ENCODE measurements at places on chromosomes 12 and 14. TPM values are rescaled to one million over a fixed set of nuclear protein-coding genes. Genes with fewer than 3 reads are reported as not detected.

The VTI1B gene
- total RNA-seq: 80.1 TPM

- DNase-seq: no peak
Measured at GRCh38 chr12:121769831-121770301, 23.6 kb downstream of the RHOF start.

The KRT5 gene
- not detected for total RNA-seq

The IFI27L2 gene
- total RNA-seq: 19.3 TPM

DNA sequence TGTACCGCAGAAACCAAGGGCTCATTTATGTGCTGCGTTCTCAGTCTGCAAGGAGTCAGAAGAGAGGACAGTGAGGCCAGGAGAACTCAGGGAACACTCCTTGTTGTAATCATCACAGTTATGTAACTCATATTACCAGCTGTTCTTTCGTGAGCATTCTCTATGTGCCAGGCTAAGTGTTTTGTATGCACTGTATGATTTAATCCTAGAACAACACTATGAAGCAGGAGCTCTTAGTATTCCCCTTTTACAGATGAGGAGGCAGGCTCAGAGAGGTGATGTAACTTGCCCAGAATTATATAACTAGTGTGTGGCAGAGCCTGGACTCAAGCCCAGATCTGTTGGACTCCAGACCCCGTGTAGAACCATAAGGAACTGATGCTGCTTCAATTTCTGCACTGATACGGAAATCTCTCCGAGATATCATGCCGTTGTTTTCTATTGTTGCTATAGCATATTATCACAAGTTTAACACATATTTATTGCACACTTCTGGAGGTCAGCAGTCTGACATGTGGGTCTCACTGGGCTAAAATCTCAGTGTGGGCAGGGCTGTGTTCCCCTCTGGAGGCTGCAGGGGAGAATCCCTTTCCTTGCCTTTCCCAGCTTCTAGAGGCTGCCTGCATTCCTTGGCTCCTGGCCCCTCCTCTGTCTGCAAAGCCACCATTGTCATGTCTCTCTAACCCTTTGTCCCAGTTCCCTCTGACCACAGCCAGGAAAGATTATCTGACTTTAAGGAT, 16.3 kb upstream of the CD9 start:
- no peak for DNase-seq

GRCh38 chr14:77603654-77604255, 12.7 kb downstream of the SPTLC2 start:
- DNase-seq: no peak

DNA sequence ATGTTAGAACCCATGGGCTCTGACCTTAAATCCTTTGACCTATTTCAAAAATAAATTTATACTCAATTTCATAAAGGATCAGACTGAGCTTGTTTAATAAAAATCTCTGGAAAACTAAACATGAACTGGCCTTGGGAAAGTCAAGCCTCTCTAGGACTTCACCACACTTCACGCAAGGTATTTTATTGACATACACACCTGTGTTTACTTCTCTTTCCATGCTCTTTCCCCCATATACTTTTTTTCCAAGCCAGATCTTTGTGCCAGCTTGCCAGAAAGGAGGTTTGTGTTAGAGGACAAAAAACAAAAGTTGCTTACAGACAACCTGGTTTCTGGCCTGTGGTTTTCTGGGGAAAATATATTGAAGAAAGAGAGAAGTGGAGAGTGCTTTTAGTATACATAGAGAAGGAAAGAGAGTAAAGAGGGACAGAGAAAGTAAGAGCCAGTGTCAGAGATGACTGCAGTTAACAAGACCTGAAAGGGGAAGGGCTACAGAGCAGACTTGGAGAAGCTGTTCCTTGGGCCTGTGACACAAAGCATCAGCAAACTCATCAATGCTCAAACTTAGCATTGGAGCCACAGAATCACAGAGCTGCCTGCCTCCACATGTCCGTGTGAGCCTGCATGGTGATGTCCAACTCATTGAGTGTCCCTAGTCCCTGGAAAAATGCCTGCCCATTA, 77.3 kb upstream of the TMTC2 start:
- no peak for DNase-seq

The LMO3 gene
- not detected for total RNA-seq

The SLC38A6 gene
- 3.8 TPM for total RNA-seq

DNA sequence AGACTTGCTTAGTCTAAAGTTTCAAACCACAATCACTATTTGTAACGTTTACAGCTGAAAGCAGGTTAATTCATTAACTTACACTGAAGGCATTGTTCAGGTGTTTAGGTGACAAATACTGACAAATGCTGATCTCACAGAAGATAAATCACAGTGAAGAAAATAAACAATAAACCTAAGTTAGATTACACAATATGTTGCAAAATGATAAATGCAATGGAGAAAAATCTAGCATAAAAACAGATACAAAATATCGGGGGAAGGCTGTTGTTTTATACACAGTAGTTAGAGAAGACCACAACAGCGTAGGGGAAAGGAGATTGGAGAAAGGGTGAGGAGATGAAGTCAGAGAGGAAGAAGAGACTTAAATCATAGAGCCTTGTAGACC, 3.0 kb downstream of the SCAF11 start:
- no peak for DNase-seq

The BCL2L14 gene
- 1.9 TPM for total RNA-seq

- no peak for DNase-seq
Measured at GRCh38 chr12:103771466-103771865, 69.6 kb downstream of the NT5DC3 start.
